Frontal cortex (tissue), 4 donors: ENCODE measurements at places on chromosomes 12 and 14.

DNA sequence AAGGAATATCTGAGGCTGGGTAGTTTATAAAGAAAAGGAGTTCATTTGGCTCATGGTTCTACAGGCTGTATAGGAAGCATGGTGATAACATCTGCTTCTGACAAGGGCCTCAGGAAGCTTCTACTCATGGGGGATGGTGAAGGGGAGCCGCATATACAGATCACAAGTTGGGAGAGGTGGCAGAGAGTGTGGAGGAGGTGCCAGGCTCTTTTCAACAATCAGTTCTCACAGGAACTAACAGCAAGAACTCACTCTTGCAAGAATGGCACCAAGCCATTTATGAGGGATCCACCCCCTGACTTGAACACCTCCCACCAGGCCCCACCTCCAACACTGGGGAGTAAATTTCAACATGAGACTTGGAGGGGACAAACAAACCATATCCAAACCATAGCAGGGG lies 3.5 kb upstream of the TSPAN11 start:
- no peak for DNase-seq

GRCh38 chr12:123389560-123390351 lies 5.8 kb downstream of the KMT5A start:
- DNase-seq: no peak

DNA sequence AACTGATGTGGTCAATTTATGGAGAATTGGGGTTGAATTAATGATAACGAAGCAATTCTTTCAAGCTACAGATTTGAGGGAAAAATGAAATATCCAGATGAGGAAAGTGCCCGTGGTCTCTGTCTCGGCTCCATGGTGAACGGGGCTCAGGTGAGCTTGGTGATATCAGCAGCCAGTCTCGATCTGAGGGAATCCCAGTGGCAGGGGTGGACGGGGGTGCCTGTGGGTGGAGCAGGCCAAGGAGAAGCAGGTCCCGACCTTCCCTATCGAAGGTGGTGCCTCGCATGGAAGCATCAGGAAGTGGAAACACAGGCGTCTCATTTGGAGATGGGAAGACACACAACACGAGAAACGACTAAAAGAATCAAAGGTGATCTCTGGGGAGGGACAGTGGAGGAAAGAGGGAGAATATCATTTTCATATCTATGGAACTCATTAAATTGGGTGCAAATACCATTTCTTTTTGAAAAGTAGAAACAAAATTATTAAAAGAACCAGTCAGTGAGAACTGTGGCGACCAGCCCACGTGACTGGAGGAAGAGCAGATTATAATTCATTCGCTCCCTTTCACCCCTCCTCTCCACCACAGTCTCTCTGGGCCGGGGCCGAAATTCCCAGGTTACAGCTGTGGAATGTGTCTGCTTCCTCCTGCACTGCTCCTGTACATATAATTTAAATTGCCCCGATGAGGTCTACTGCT lies 354.3 kb upstream of the SFSWAP start:
- no peak for DNase-seq

GRCh38 chr12:121515615-121516014 lies 65.2 kb downstream of the KDM2B start:
- DNase-seq: no peak

- DNase-seq: no peak
Observed at GRCh38 chr12:15474766-15475165, 152.5 kb downstream of the PTPRO start.
